GM12864 (cell line): ENCODE measurements at places on chromosomes 13 and 19.

GRCh38 chr13:42392180-42392579, 120.2 kb downstream of the AKAP11 start:
- DNase-seq, result no peak

DNA sequence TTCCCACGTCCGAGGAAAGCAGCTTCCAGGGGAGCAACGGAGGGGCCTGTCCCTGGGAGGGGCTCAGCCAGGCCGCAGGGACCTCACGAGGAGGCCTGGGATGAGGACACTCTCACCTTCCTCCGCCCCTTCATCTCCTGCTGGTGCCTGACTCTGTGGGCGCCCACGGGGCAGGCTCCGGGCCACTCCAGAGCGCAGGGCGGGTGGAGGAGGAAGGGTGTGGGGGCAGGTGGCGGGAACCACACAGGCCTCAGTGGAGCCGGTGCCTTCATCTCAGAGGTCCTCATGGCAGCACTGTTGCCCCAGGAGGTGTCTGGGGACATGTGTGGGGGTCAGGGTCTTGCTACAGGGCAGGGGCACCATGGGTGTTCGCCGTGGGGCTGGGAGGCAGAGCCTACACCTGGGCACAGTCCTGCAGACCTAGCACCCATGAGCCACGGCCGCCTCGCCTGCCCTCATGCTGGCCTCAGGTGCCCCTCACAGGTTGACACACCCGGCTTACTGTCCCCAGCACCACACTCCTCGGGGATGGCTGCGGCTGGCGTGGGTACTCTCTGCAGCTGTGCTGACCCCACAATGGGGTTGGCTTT, 10.1 kb upstream of the TMEM255B start:
- no peak for DNase-seq

DNA sequence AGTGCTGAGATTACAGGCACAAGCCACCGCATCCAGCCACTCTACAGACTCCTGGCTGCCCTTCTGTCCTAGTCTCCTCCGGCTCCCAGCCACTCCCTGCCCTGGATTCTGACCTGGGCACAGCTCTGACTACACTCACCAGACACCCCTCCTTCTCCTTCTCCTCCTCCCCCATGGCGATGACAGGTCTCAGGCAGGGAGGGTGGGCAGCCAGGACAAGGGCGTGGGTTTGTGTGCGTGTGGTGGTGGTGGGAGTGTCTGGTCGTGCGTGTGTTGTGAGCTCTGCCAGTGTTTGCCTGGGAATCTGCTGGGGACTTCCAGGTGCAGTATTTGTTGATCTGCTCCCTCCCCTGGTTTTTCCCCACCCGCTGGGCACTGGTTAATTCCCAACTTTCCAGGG, 3.0 kb upstream of the NCCRP1 start:
- DNase-seq, result no peak

- no peak for DNase-seq
Measured at GRCh38 chr13:22130254-22130653, 459.4 kb downstream of the FGF9 start.

DNA sequence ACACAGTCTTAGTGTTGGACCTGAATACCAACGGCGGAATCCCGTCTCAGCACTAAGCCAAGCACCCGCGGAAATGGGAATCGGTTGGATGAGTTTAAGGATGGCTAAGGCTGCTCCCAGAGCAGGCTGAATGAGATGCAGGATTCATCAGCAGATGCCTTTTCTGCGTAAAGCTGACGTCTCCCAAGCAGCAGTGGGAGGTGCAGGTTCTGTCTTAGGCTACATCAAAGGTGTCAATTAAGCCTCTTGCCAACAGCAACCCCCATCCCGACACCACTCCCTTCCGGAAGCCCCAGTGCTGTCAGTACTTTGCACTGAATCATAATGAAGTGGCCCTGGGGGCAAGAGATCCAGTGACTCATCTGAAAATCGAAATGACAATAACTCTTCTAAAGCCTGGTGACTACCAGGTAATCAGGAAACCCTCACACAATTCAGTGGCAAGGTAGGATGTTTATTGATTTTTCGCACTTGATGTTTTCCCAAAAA, 275.6 kb downstream of the DCLK1 start:
- DNase-seq, result no peak

GRCh38 chr13:82344867-82345266, 1537.4 kb downstream of the SLITRK1 start:
- DNase-seq, result no peak

GRCh38 chr19:41551711-41552110, 24.3 kb upstream of the CEACAM21 start:
- DNase-seq, result no peak

DNA sequence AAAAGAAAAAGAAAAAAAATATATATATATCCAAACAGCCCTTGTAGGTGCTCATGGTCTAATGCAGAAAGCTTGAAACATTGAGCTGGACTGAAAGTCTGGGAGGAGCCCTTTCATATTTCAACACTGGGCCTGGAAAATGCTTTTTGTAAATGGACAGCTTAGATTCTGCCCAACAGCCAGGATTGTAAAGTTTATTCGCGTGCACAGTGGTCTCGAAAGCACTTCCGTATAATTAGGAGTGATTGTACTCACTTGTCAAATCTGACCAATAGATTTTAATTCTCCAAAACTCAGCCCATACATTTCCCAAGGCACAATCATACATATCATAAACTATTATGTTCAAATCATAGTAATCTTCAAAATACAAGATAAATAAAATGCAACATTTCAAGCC, 260.1 kb downstream of the COL4A1 start:
- no peak for DNase-seq
